ENCODE measurements at places on chromosomes 16 and 17.

DNA sequence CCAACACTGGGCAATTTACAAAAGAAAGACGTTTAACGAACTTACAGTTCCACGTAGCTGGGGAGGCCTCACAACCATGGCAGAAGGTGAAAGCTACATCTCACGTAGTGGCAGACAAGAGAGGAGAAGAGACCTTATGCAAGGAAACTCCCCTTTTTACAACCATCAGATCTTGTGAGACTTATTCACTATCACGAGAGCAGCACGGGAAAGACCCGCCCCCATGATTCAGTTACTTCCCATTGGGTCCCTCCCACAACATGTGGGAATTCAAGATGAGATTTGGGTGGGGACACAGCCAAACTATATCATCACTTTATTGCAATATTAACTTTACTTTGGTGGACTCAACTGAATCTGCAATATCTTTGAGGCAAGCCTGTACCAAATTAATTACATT lies 11.9 kb upstream of the ENGASE start:
- ATAC-seq = no peak
- no peaks in the 10 kb centered on the region for H3K4me1 ChIP-seq
- no peak overlapping the region for H3K4me3 ChIP-seq
- no peaks in the 10 kb centered on the region for H3K27me3 ChIP-seq
- H3K36me3 ChIP-seq = no peaks in the 10 kb centered on the region

DNA sequence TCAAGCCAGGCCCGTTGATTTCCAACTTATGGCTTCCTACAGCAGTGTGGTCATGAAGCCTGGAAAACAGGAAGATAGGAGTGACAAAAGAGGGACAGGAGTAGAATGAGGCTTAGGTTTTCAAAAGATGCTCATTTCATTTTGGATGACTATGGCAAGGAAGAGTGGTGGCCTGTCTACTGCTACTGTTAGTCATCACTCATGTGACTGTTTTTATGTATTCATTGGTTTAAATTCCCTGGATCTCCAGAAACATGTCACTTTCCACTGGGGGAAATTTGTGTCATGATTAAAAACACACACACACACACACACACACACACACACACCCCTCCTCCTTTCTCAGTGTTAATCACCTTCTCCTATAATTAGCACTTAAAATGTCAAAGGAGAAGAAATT lies 1.1 kb upstream of the CYLD start:
- H3K27me3 ChIP-seq = no peaks in the 10 kb centered on the region
- H3K36me3 ChIP-seq = peaks cover 4% of the 10 kb centered on the region
- H3K27ac ChIP-seq = no peak overlapping the region
- H3K4me3 ChIP-seq = no peak overlapping the region
- ATAC-seq = no peak

- H3K4me1 ChIP-seq = no peaks in the 10 kb centered on the region
- no peak for ATAC-seq
- H3K27me3 ChIP-seq = no peaks in the 10 kb centered on the region
- no peak overlapping the region for H3K27ac ChIP-seq
- H3K36me3 ChIP-seq = no peaks in the 10 kb centered on the region
- H3K4me3 ChIP-seq = no peak overlapping the region
Measured at GRCh38 chr16:19329932-19330331, 44.4 kb downstream of the CLEC19A start.

GRCh38 chr16:30077656-30078055 lies 1.9 kb downstream of the PPP4C start:
- H3K4me3 ChIP-seq = no peak overlapping the region
- no peak for ATAC-seq
- H3K27ac ChIP-seq = no peak overlapping the region
- peaks cover 17% of the 10 kb centered on the region for H3K4me1 ChIP-seq
- H3K36me3 ChIP-seq = peaks cover 69% of the 10 kb centered on the region

- no peak overlapping the region for H3K4me3 ChIP-seq
- H3K36me3 ChIP-seq = no peaks in the 10 kb centered on the region
- no peak overlapping the region for H3K27ac ChIP-seq
- no peaks in the 10 kb centered on the region for H3K27me3 ChIP-seq
- H3K4me1 ChIP-seq = no peaks in the 10 kb centered on the region
Measured at GRCh38 chr16:14409563-14409962, 220.5 kb downstream of the PARN start.

GRCh38 chr16:72673118-72673517 lies 374.8 kb downstream of the ZFHX3 start:
- H3K4me1 ChIP-seq = no peaks in the 10 kb centered on the region
- H3K36me3 ChIP-seq = no peaks in the 10 kb centered on the region
- H3K27ac ChIP-seq = no peak overlapping the region
- H3K27me3 ChIP-seq = no peaks in the 10 kb centered on the region
- H3K4me3 ChIP-seq = no peak overlapping the region

- H3K4me3 ChIP-seq = no peak overlapping the region
- no peaks in the 10 kb centered on the region for H3K27me3 ChIP-seq
- no peak for ATAC-seq
- no peaks in the 10 kb centered on the region for H3K4me1 ChIP-seq
- no peak overlapping the region for H3K27ac ChIP-seq
- no peaks in the 10 kb centered on the region for H3K36me3 ChIP-seq
Measured at GRCh38 chr17:53313746-53314145, 509.0 kb upstream of the KIF2B start.

DNA sequence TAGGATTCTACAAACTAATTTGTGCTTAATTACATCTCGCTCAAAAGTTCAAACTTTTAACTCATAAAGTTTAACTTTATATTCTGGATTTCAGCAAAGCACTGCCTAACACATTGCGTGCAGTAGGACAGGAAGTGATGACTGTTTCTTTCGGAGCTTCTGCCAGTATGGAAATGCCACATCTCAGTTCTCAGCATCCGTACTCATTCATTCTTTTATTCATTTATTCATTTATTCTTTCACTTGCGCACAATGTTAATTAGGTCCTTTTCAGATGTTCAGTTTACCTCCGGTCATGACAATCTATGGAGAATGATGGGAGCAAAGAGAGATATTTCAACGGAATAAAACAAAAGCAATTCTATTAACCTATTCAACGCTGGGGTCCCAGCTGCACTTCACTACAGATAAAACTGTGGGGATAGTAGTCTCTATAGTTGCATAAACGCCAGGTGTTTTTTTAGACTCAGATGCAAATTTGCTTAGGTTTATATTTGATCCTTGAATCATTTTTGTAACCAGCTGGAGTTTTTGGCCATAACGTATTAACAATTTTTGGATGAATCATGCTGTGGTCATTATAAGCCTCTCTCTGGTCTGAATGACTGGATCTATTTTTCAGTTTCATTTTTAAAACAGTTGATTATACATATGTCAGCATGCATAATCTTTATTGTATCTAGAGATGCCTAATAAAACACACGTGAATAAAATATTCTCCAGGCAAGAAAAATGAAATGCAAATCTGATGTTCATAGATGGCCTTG lies 143.9 kb downstream of the KCNJ2 start:
- no peak for ATAC-seq
- H3K27me3 ChIP-seq = no peaks in the 10 kb centered on the region
- no peaks in the 10 kb centered on the region for H3K36me3 ChIP-seq
- peaks cover 9% of the 10 kb centered on the region for H3K4me1 ChIP-seq

DNA sequence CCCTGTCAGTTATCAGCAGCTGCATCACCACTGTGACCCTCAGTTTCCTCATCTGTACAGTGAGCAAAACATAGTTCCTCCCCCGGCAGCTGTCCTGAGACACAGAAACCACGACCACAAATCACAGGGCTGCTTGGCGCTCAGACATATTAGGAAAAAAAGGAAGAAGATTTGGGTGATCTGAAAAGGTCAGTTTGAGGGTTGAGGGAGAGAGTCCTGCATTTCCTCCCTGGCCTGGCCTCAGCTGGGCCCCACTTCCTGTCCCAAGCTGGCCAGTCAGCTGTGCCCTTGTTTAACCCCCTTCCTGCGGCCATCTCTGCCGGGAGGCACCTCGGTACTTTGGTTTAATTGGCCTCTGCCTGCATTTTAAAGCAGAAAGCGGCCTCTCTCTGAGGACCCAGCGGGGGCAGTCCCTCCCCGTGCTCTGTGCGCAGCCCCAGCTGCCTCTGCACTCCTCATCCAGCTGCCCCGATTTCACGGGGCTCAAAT lies 24.0 kb upstream of the CIBAR2 start:
- no peaks in the 10 kb centered on the region for H3K27me3 ChIP-seq
- peak overlapping the region; percentile 78 for H3K27ac ChIP-seq
- peak overlapping the region; percentile 39 for H3K4me3 ChIP-seq
- peaks cover 50% of the 10 kb centered on the region for H3K4me1 ChIP-seq
- peak; percentile 35 for ATAC-seq
- no peaks in the 10 kb centered on the region for H3K36me3 ChIP-seq

DNA sequence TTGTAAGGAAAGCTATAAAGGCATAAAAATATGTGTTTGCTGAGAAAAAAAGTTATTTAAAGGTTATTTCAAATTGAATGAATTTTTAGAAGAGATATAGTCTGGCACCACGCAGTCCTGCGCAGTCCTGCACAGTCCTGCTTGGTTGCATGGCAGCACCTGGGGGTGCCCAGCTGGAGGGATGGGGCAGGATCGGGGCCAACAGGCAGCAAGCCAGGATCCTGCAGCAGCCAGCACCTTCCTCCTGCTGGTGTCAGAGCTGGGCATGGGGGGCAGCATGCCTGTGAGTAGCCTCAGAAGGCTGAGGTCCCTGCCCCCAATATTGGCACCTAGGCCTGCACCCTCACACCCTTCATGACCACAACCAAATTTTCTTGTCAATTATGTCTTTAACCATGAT lies 46.0 kb downstream of the GLG1 start:
- H3K36me3 ChIP-seq = no peaks in the 10 kb centered on the region
- H3K4me1 ChIP-seq = peaks cover 33% of the 10 kb centered on the region
- no peaks in the 10 kb centered on the region for H3K27me3 ChIP-seq
- no peak overlapping the region for H3K27ac ChIP-seq

DNA sequence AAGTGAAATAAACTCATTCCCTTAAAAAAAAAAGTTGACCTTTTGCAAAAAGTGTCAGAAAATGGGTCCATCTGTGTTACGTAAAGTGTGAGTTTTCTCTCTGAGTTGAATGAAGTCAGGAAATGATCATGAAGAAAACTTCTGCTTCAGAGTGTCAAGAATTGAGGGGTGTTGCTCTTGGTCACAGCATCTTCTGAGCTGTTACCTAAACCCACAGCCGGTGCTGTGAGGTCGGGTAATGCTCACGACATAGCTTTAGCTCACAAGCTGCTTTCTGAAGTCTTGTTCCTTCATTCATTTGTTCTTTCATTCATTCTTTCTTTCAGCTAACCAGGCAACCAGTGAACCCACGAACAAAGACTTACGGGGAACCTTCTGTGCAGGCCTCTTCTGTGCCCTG lies 372.1 kb downstream of the CPPED1 start:
- no peaks in the 10 kb centered on the region for H3K4me1 ChIP-seq
- no peaks in the 10 kb centered on the region for H3K27me3 ChIP-seq
- H3K27ac ChIP-seq = no peak overlapping the region
- no peak overlapping the region for H3K4me3 ChIP-seq

DNA sequence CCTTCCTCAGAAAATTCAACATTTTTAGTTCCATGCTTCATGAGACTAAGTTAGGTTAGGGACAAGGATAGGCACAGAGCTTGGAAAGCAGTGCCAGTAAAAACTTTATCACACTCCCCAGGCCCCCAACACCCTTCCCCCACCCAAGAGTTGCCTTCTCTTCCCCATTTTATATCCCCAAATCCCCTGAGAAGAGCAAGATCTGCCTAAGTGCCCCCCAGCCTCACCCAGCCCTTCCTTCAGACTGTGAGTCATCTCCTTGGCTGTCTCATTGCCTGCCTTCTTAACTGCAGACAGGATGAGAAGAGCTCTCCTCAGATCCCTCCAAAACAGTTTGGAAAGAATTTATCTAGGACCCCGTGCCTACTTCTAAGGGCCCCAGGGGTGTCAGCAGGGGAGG lies 55.8 kb downstream of the NEUROD2 start:
- peaks cover 21% of the 10 kb centered on the region for H3K4me1 ChIP-seq
- H3K4me3 ChIP-seq = no peak overlapping the region
- no peak overlapping the region for H3K27ac ChIP-seq
- no peaks in the 10 kb centered on the region for H3K27me3 ChIP-seq

- no peak overlapping the region for H3K27ac ChIP-seq
- H3K36me3 ChIP-seq = no peaks in the 10 kb centered on the region
Measured at GRCh38 chr16:57565461-57565860, 23.0 kb downstream of the ADGRG5 start.

GRCh38 chr16:46711106-46712058 lies 21.9 kb downstream of the ORC6 start:
- H3K4me3 ChIP-seq = no peak overlapping the region
- H3K36me3 ChIP-seq = no peaks in the 10 kb centered on the region
- ATAC-seq = no peak
- H3K27ac ChIP-seq = no peak overlapping the region

DNA sequence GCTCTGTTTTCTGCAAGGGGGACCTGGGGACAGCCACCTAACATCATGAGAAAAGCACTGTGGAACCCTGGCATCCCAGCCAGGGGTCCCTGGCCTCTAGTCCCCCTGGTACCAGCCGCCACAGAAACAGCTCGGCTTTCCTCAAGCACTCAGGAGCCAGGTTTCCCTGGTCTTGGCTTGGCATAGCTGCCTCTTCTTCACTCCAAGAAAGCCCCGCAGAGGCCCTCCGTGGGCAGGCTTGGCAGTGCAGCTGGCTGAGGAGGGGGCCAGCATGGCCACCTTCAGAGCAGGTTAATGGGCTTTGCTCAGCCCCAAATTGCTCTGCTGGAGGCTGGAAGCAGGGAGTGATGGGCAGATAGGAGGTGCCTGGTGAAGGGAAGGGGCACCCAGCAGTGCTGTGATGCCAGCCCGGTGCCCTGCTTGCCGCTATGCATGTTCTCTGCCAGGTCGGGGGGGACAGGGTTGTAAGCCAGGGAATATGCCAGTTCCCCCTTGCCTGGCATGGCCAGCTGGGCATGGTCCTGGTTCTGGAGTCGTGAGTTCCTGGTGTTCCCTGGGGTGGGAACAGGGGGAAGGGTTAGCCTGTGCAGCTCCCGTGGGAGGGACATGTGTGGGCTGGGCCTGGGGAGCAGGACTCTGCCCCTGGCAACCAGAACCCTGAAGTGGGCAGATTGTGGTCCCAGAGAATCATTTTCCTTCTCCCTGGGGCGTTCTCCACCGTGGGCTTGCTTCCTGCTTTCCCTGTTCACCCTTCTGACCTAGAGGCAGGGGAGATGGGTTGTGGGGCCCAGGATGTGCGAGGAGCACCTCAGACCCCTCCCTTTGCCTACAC lies 3.2 kb downstream of the ANKRD13B start:
- no peak overlapping the region for H3K4me3 ChIP-seq
- no peak for ATAC-seq
- no peaks in the 10 kb centered on the region for H3K27me3 ChIP-seq

DNA sequence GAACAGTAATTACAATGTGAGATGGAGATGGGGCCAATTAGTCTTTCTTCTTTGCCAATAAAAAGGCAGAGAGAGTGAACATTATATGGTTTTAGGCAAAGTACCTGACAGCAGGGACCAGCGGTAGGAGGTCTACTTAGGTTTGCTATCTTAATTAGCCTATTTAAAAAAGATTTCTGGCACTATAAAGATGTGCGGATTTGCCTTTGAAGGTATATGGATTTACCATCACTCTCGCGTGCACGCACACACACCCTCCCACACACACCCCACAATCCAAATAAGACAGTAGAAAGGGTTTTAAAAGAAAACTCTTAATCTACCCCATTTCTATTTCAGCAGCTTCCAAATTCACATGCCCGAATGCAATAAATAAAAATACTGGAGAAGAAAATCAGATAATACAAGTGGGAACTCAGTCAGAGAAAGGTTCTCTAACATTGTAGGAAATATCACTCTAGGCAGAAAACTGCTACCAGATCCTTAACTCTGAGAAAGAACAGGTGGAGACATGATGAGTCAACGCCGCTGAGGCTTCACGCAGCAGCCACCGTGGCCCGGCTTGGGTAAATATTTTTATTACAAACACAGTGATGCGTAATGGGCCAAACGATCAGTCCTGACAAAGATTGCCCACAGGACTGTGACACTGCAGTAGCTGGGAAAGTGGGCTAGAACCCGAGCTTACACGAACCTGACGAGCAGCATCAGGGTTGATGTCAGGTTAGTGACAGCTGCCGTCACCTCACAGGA lies 66.6 kb upstream of the AXIN2 start:
- no peaks in the 10 kb centered on the region for H3K27me3 ChIP-seq
- H3K4me3 ChIP-seq = no peak overlapping the region

Data from gastroesophageal sphincter (tissue), 4 donors.